ENCODE measurements at places on chromosomes 7 and 10.
A peak's percentile ranks its signal among the peaks of the same experiment; 100 is the strongest.

DNA sequence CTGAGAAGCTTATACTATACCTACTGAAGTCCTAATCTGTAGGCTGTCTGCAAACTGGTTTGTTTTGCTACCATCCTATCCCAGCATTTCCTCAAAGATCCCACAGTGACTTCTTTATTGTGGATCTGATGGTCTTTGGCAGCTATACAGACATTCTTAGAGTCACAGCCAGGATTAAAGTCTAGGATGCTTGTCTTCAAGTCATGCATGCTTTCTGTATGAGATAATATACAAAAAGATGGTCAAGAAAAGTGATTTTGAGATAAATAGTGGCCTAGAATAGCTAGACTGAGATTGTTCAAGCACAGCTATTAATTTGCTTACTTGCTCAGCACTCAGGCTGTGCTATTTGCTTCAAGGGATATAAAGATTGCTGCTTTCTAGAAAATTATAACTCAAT is 454.4 kb downstream of the AUTS2 start:
- no peak for DNase-seq

DNA sequence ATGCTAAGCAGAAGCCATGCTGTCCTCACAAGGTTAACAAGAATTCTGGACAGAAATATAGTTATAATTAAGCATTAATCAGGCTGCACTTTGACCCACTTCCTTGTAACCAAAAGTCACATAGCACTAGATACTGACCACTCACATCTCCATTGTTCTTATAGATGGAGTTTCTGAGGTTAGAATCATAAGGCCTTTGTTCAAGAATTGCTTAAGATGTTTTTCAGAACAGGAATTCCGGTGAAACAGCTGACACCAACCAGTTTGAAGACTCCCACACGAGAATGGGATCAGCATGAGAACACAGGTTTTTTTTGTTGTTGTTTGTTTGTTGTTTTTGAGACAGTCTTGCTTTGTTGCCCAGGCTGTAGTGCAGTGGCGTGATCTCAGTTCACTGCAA is 488.3 kb upstream of the NRP1 start:
- no peak for DNase-seq

- DNase-seq = no peak
These were observed 136.4 kb upstream of the ASAH2 start for GRCh38 chr10:50387732-50388073.

DNA sequence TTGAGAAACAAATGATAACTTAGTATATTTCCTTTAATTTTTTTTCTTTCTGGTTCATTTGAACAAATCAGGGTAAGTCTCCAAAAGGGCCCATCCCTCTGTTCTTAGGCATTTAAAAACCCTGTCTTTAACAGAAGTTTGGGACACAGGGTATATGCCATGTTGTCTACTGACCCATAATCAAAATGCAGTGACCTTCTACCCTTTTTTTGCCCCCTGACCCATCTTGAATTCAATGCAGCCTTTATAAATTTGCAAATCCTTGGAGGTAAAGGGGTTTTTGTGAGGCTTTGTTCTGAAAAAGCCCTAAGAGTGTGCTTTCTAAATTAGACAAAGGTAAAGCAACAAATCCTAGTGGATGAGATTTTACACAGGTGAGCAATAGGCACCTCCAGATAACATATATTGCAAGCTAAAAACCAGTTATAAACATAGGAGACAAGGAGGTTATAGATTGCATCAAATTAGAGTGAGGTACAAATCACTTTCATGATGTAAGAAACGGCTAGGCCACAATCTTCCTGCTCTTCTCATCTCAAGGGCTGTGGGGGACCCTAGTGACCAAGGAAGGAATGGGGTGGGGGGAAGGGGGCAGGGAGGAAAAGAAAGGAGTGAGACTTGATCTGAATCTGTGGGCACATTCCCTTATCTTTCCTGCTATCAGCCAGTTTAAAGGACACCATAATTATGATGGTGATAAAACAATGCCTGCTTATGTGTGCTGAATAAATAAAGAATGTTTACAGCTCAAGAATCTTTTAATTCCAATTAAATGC is 2.7 kb downstream of the SKIDA1 start:
- DNase-seq = no peak

GRCh38 chr10:26861205-26861998 is 644 bp upstream of the ABI1 start:
- DNase-seq = no peak

DNA sequence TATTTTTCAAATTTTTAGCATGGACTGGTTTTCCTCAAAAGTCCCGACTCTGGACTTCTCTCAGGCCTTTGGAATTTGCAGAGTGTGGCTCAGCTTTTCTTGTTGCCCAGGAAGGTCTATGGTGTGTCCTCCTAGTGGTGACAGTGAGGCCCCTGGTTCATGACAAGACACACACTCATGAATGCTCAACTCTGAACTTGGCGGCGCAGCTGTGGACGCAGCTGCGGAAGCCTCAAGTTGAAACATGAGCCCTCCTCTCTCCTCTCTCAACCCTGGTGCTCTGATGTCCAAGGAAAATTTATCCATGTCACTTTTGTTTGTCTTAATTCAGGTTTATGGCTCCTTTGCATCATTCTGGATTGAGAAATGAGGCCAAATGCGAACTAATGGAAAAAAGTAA is 183.9 kb downstream of the HECW1 start:
- no peak for DNase-seq

DNA sequence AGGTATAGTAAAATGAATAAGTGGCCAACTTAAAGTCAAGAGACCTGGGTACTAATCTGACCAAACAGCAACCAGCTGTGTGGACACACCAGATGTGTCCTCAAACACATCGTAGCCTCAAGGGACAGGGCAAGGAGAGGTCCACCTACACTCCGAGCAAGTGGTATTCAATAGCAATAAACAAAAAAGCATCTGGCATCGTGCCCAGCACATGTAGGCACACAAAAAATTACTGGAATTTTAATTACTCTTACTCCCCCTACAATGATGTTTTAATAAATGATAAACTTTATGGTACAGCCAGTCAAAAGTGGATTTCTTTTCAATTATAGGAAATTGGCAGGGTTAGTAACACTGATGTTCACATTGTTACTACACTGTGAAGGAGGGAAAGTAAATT is 3.5 kb upstream of the RGS10 start:
- no peak for DNase-seq

DNA sequence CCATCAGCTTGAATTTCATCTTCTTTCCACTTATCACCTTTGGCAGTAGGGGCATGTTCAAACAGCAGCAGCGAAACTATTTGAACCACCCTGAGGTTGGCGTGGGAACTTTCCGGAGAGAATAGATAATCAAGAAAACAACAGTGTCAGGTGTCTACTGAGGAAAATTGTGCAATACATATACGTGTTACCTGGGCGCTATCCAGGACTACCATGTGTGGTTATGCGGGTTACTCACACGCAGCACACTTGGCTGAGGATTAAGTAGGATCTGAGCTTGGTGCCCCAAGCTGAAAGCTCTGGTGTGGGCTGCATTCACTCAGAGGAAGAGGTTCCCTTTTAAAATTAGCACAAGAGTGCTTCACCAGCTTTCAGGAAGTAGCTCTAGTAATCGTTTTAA is 8.8 kb upstream of the ABI1 start:
- no peak for DNase-seq

GRCh38 chr7:81014908-81015307 is 96.1 kb upstream of the SEMA3C start:
- DNase-seq = no peak

- no peak for DNase-seq
These were observed 248.4 kb upstream of the KLF6 start for GRCh38 chr10:4033341-4033896.

GRCh38 chr7:151142686-151143040 is 24.8 kb downstream of the GBX1 start:
- DNase-seq = no peak

DNA sequence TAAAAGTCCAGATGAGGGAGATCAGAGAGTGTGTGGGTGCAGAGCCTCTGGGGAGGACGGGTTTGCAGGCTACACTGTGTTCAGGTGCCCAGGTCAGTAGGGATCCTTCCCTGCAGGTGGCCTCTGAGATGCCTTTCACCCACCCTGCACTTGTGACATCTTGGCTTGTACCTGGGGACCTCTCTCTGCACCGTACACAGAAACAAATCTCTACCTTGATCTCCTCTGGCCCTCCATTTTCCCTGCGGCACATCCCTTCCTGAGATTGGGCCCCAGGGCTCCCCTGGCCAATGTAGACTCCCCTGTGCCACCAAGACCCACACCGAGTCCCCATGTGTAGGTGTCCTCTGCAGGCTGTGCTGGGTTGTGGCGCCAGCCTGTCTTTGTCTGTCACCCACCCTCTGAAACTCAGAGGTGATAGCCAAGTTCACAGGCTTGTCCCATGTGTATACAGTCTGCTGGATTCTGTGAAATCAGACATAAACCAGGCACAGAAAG is 140.6 kb downstream of the PTPN20 start:
- DNase-seq = no peak

GRCh38 chr7:43823941-43824340 is 45.4 kb downstream of the MRPS24 start:
- no peak for DNase-seq

DNA sequence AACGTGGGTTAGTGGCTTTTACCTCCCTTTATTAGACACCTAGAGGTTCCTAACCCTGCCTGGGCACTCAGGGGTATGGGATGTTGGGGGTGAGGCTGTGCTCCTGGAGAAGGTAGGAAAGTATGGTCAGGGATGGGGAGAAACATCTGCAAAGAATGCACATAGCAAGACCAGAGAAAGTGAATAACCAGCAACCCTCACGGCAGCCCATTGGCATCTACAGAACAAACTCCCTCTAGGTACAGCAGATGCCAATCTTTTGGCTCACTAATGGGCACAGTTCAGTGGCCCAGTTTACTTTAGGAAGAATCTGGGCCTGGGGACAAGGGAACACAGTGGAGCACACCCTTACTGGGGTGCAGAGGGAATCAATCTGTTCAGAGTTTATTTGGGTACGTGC is 143.9 kb downstream of the JAZF1 start:
- no peak for DNase-seq

GRCh38 chr10:86659721-86660453 is 5.5 kb downstream of the OPN4 start:
- no peak for DNase-seq

DNA sequence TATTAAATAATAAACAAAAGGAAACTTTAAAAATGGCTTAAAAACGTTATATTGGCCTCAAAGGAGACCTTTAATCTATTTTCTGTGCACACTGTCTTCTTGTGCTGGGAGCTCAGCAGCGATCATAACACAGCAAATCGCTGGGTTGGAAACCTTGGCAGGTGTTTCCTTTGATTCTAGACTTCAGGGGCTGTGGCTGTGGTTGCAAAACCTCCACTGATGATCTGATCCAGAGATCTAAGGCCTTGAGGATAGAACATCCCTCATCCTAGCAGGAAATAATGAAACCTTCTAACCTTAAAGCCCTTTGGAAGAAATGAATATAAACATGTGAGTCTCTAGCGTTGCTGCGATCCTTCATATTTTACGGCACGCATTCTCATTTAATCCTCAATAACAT is 29.8 kb downstream of the CDHR3 start:
- DNase-seq = no peak

DNA sequence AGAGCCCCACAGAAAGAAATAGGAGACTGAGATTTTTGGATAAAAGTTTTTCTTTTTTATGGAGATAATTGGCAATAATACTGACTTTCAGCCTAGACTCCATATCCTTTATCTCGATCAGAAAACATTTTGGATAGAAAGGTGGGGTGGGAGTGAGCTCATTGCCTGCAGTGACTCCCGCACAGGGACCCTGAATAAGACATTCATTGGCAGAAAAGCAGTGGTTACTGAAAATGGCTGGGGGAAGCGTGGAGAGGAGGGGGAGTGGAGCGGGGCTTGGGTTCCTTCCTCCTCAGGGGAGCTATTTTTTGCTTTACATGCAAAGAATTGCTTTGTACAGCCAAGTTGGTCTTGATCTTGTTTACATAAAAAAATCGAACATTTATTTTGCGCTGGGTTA is 90.4 kb upstream of the BMPER start:
- DNase-seq = no peak

GRCh38 chr7:77313085-77313484 is 103.1 kb downstream of the GSAP start:
- DNase-seq = no peak

- DNase-seq = no peak
These were observed 28.6 kb upstream of the SH2D4B start for GRCh38 chr10:80509108-80509402.

- DNase-seq = no peak
These were observed 51.4 kb downstream of the FAM241B start for GRCh38 chr10:69681436-69681835.

DNA sequence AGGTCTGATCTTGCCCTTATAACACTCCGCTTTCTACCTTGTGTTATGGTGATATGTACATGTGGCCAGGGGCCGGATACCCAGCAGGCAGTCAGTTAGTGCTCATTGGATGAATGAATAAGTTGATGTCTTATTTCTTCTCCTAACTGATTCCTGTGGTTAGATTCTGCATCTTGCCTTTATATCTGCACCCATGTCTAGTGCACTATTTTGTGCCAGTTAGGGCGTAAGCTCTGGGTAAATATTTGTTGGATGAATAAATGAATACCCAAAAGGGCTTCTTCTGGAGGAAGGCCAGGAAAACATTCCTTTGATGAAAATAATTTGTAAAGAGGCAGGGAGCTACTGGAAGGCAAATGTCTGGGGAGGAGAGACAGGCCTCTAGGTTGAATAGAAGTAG is 148.2 kb downstream of the CHN2 start:
- no peak for DNase-seq

DNA sequence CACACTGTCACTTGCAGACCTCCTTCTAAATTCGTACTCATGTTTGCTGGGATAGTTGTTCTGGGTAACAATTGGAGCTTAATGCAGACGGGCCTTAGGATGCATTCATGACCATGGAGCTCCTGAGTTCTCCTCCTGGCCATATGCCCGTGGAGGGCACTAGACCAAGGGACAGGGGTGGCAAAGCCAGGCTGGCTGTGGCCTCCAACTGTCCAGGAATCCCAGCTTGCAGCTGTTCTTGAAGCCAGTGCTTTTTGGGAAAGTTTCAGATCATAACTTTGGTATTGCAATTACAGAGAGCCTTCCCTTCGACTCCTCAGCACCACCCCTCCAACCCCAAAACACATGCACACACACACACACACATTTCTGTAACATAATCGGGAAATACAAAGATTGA is 30.6 kb downstream of the ANTXRL start:
- no peak for DNase-seq

DNA sequence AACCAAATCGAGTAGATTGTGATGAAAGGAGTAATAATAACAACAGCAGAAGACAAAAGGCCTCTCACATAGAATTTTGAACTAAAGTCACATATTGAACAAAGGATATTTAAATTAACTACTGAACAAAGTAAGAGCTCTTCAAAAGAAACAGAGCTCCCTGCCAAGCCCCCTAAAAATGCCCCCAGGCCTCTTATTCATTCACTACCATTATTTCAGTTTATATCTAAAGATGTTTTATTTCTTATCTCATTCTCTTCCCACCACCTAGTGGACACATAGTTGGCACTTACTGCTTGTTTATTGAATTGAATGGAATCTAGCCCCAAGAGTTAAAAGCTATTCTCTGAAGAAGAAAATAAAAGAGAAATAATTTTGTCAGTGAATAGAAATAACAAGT is 37.4 kb downstream of the VCL start:
- DNase-seq = no peak

- DNase-seq = peak; percentile 65
These were observed 994 bp downstream of the GATAD1 start for GRCh38 chr7:92448205-92448747.

GRCh38 chr7:130954918-130955564 is 221.0 kb upstream of the KLF14 start:
- DNase-seq = no peak
